ENCODE measurements at places on chromosomes 4 and X.

DNA sequence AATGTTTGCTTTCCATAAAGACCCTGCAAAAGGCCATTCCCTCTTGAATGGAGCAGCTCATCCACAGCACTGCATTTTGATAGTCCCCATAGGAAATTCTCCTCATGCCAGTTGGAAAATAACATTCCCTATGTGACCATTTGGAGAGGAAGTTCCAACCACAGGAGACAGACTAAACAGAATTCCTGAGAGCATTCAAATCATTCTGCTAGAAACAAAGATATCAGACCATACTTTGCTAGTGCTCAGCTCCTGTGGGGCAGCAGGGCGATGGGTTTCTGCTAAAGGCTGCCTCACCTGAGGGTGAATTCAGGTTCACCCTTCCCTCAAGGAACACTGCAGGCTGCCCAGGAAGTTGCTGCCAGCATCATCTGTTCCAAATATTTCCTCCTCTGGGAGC is 58.8 kb downstream of the LNX1 start:
- DNase-seq = no peak

DNA sequence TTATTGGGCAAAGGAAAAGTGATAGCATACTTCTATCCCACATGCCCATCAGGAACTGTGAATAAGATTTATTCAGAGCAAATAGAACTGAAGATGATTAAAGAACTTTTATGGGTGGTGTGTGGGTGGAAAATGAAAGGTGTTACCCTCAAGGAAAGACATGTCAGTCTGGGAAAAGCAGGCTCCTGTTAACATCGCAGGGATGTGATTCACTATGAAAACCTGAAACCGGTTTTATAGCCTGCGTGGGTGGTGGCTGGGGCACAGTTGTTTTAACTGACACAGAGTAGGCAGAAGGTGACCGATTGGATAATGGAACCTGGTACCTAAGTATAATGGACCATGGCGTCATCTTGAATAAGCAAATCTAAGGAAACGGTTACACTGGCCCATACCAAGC is 61.3 kb upstream of the CASK start:
- DNase-seq = no peak

DNA sequence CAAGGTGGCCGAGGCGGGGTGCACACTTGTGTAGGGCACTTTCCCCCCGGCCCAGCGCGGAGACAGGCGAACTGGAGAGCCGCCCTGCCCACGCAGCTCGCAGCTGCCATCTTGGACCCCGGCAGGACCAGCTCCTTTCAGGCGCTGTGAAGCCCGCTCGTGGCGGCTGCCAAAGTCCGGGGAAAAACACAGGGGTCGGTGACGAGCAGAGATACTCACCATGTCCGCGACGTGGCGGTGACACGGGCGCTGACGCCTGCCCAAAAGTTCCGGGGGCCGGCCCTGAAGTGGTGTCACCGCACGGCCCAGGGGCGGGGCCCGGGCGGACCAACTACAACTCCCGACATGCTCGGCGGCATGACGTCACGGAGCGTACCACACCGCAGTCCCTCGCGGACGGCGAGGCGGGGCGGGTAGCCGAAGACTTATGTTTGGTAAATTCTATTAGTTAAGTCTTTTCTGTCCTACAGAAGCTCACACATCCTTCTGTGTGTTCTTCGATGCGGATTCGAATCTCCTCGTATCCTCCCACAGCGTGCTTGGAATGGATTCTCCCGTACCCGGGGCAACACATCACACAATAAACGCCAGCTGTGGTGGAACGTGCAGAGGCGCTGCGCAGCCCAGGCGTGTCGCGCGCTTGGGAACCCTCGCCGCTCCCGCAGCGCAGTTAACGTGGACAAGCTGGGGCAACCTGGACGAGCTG is at the start of gene UFSP2:
Gene UFSP2 (minus strand): TSS at position 318 of the 706 bp plus-strand sequence. CDS start 96 bp downstream, at position 222.
- DNase-seq = peak; percentile 86

- no peak for DNase-seq
Measured at GRCh38 chrX:24696294-24696693, 2.6 kb downstream of the POLA1 start.

GRCh38 chr4:170589597-170590191 is 499.9 kb upstream of the AADAT start:
- DNase-seq = no peak

- DNase-seq = no peak
Measured at GRCh38 chr4:37748485-37748884, 62.3 kb upstream of the RELL1 start.

DNA sequence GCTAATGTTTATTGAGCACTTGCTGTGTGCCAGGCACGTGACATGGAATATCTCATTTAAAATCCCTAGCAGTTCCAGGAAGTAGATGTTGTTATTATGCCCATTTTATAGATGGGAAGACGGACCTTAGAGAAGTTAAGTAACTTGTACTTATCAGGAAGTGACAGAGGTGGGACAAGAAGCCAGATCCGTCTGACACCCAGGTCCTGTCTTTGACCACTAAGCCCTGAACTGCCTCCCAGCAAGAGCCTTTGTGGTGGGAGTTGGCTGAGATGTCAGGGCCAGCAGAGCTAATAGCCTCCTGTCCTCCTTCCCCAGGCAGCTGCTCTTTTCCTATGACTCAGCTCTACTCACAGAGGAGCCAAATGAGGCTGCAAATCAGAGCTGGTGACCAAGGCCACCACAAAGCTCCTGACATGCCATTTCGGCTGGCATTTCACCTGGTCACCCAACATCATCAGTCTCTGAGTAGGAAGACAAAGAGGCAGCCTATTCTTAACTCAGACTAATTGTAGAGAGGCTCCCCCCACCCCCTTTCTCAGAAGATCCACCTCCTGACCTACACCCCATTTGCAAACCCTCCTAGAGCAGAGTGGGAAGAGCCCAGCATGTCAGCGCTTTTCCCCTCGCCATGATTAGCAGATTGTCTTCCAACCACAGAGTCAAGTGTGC is 175.1 kb upstream of the KIT start:
- no peak for DNase-seq

DNA sequence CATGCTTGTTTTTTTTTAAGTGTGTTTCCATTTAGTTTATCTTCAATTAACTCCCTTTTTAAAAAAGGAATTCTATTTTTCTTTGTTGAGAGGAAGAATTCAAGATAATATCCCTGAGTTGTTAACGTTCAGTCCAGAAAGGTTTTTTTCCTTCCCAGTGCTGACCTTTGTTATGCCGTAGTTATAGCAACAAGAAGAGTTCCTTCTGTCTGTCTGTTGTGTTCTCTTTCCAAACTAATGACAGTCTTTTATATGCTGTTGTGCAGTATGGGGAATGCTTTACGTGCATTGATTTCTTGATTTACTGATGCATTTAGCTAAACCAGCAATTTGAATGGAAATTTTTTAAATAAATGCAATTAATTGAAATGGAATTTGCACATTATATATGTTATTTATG is 6.6 kb upstream of the CXXC4 start:
- DNase-seq = no peak

GRCh38 chr4:125352521-125352920 is 37.8 kb downstream of the FAT4 start:
- no peak for DNase-seq

GRCh38 chrX:21905953-21906352 is 34.6 kb upstream of the SMS start:
- DNase-seq = no peak

DNA sequence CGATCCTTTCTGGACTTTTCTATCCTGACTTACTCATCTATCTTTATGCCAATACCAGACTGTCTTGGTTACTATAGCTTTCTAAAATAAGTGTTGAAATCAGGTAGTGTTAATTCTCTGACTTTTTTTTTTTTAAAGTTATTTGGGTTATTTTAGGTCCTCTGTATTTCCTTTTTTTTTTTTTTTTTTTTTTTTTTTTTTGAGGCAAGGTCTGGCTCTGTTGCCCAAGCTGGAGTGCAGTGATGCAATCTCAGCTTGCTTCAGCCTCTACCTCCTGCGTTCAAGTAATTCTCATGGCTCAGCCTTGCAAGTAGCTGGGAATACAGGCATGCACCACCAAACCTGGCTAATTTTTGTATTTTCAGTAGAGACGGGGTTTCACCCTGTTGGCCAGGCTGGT is 2.8 kb upstream of the NELFA start:
- no peak for DNase-seq

GRCh38 chrX:32673193-32673592 is 538.2 kb downstream of the DMD start:
- no peak for DNase-seq

GRCh38 chr4:28250646-28251045 is 1390.0 kb downstream of the STIM2 start:
- DNase-seq = no peak

- no peak for DNase-seq
Measured at GRCh38 chrX:147174591-147174990, 360.0 kb upstream of the CXorf51A start.

- DNase-seq = no peak
Measured at GRCh38 chrX:149398027-149398426, 107.1 kb downstream of the IDS start.

DNA sequence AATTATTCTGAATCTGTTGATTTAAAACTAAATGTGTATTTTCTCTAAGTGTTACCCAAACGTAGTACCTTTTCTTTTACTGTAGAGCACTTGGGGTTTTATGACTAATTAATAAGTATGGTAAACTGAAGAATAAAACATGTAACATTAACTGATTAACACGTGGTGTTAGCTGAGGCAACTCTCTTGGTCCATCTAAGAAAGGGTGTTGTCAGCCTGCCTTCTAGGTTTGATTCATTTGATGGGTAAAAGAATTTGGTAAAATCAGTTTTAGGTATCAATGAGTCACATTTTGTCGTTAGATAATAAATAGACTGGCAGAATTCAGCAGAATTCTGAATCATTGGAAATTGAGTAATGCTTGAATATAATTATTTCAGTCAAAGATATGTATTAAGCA is 99.7 kb downstream of the AFF1 start:
- no peak for DNase-seq

DNA sequence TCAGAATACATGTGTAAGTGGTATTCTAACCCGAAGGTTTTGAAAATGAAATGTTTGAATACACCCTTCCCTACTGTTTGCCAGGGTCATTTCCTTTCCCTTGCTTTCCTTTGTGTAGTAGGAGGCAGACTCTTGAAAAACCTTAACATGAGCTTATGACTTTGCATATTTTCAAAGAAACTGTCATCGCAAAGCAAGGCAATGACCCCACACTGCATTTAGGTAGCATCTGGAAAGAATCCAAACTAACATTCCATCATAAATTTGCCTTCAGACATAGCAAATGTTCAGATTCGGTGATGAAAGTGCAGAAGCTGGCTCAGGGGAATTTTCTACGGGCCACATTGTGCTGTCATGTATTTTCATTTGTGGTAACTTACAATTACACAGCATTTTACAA is 32.3 kb downstream of the SH2D1A start:
- no peak for DNase-seq

GRCh38 chrX:121244511-121244910 is 197.1 kb downstream of the GLUD2 start:
- no peak for DNase-seq

DNA sequence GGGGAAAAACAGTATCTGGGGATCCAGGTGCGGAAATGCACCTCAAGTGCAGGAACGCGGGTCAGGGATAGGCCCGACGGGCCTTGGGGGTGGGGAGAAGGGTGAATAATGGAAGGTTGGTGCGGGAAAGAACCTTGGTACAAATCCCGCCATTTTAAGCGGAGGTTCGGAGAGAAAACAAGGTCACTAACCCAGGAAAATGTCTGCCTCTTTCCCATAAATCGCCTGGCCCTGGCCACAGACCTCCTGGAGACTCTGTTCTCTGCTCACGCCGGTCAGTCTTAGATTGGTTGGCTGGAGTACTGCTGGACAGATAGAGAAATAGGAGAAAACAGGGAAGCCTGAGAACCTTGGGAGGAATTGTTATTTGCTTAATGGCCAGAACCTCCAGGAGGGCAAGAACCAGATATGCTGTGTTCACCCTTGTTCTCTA is 897 bp upstream of the FBXL5 start:
- DNase-seq = no peak

DNA sequence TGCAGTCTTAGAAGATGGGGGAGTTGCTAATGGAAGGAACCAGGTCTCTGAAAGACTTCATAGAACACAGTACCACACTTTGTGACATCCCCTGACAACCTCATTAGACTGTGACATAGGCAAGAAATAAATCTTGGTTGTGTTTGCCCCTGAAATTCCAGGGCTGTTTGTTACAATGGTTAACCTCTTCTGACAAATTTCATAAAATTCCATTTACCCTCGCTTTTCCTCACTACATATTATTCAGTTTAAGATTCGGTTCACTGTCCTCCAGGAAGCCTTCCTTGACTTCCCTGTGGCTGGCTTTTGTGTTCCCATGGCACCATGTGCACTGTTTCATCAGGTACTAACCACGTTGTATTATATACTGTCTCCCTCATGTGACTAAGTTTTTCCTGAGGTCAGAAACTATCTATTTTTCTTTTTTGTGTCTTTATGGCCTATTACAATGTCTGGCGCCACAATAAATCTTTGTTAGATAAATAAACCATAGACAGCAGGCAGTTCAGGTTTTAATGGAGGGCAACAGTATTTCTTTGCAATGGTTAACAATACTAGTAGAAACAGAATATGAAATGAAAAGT is 54.2 kb downstream of the ATXN3L start:
- DNase-seq = no peak

GRCh38 chr4:159829184-159829583 is 726.3 kb downstream of the RAPGEF2 start:
- no peak for DNase-seq

DNA sequence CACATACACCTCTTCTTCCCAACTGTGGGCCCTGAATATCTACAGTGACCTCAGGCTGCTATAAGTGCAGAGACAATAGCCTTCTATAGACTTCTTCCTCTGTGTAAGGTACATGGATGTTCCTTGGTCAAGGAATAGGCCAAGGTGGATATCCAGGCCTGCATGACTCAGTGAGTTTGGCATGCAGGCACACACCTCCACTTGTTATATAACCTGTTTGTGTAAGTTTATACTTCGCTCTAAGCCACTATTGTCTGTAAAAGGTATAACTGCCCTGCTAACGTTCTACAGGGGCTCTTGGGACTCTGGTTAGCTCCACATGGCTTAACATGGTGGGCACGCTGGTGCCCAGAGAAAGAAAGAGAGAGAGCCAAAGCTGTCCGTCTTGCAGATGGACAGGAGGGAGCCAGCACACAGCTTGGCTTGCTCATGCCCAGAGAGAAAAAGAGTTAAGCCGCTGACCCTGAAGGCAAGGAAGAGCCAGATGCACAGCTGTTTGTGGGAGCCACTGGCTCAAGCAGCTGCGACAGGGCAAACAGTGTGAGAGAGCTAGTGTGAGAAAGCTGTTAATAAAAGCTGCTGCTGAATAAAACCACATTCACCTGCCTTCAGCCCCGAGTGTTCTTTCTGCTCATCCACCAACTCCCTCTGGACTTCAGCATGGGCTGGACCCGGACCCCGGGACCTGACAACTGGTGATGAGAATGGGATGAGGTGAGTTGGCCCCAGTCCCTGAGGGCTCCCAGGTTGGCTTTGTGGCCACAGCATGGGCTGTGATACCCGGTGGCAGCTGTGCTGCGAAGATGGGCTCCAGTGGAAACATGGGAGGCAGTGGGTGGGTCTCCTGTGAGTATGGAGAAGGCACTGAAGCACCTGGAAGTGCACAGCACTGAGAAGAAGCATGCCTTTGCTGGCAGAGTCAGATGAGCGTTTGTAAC is 44.5 kb upstream of the ZBTB33 start:
- no peak for DNase-seq

- no peak for DNase-seq
Measured at GRCh38 chrX:108036298-108036973, 8.4 kb upstream of the VSIG1 start.

- DNase-seq = no peak
Measured at GRCh38 chr4:184286358-184286757, 68.7 kb upstream of the ENPP6 start.

Data from activated naive CD8-positive, alpha-beta T cell treated with anti-CD3 and anti-CD28 coated beads for 36 hours (primary cell).